Stomach (tissue), 19 donors: ENCODE measurements at places on chromosomes 7 and 10. TPM values are rescaled to one million over a fixed set of nuclear protein-coding genes. Genes with fewer than 3 reads are reported as not detected.

PAX4 gene
- total RNA-seq: not detected

PDK4 gene
- 83.5 TPM for total RNA-seq

AMPH gene
- 13.0 TPM for total RNA-seq

ASAH2 gene
- total RNA-seq: 0.29 TPM

THSD7A gene
- total RNA-seq: not detected

FZD1 gene
- total RNA-seq: 6.8 TPM

SH3PXD2A gene
- total RNA-seq: 15.2 TPM

TES gene
- 155 TPM for total RNA-seq

CPA1 gene
- not detected for total RNA-seq

NRCAM gene
- total RNA-seq: 6.8 TPM

KLF14 gene
- total RNA-seq: not detected

ATRNL1 gene
- total RNA-seq: 50.7 TPM

TEX47 gene
- not detected for total RNA-seq

VSTM4 gene
- total RNA-seq: 2.9 TPM

ELN gene
- total RNA-seq: 75.4 TPM

SDK1 gene
- total RNA-seq: 11.2 TPM

TAS2R41 gene
- total RNA-seq: not detected

RGS10 gene
- 24.6 TPM for total RNA-seq

STAG3 gene
- total RNA-seq: not detected

SORBS1 gene
- 457 TPM for total RNA-seq

NUP42 gene
- total RNA-seq: 3.8 TPM

MIOS gene
- 82.9 TPM for total RNA-seq

PPP1R17 gene
- not detected for total RNA-seq

FOXI2 gene
- total RNA-seq: not detected

LRRC18 gene
- total RNA-seq: not detected

SLC18A3 gene
- total RNA-seq: not detected

PRDX3 gene
- 11.9 TPM for total RNA-seq

UCN3 gene
- total RNA-seq: not detected

TMUB1 gene
- total RNA-seq: 78.2 TPM

TYW1B gene
- total RNA-seq: 1.8 TPM

ELMO1 gene
- 73.6 TPM for total RNA-seq

ANKIB1 gene
- total RNA-seq: 121 TPM

WDFY4 gene
- total RNA-seq: 1.2 TPM

AGBL3 gene
- total RNA-seq: not detected

TMEM120A gene
- total RNA-seq: 4.1 TPM

NUTM2E gene
- 0.43 TPM for total RNA-seq

C10orf95 gene
- not detected for total RNA-seq

AUTS2 gene
- total RNA-seq: 44.0 TPM

PDE1C gene
- 54.2 TPM for total RNA-seq

FKBP6 gene
- total RNA-seq: not detected

H2BK1 gene
- not detected for total RNA-seq

CTAGE6 gene
- total RNA-seq: 9.3 TPM

FRMD4A gene
- 17.5 TPM for total RNA-seq

GHRHR gene
- not detected for total RNA-seq

POU6F2 gene
- not detected for total RNA-seq

CUZD1 gene
- 0.58 TPM for total RNA-seq

ANKRD22 gene
- total RNA-seq: 6.4 TPM

FZD8 gene
- 1.2 TPM for total RNA-seq

TIMM23B gene
- total RNA-seq: 37.9 TPM

MYH16 gene
- total RNA-seq: not detected

TMEM184A gene
- total RNA-seq: 99.4 TPM
